ENCODE measurements at places on chromosomes 4 and X.

- DNase-seq: no peak
These were observed 58.2 kb downstream of the ANXA10 start for GRCh38 chr4:168150420-168151050.

DNA sequence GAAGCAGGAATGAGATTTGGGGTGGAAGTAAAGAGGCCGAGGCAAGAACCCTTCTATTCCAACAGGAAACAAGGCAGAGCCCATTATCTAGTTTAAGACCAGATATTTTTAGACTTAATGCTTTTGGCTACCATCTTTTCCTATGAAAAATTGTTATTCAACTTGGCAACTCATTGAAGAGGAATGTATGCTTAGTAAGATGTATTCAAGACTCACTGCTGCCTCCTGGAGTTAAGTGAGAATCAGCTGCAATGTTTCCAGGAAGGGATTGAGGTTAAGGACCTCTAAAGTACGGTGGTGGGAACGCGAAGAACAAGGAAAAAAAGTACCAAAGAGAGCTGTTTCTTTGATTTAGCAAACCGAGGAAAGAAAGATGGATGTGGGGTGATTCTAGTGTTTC, 89.1 kb downstream of the RAPGEF2 start:
- no peak for DNase-seq

GRCh38 chr4:112128452-112128851, 16.8 kb upstream of the FAM241A start:
- no peak for DNase-seq

DNA sequence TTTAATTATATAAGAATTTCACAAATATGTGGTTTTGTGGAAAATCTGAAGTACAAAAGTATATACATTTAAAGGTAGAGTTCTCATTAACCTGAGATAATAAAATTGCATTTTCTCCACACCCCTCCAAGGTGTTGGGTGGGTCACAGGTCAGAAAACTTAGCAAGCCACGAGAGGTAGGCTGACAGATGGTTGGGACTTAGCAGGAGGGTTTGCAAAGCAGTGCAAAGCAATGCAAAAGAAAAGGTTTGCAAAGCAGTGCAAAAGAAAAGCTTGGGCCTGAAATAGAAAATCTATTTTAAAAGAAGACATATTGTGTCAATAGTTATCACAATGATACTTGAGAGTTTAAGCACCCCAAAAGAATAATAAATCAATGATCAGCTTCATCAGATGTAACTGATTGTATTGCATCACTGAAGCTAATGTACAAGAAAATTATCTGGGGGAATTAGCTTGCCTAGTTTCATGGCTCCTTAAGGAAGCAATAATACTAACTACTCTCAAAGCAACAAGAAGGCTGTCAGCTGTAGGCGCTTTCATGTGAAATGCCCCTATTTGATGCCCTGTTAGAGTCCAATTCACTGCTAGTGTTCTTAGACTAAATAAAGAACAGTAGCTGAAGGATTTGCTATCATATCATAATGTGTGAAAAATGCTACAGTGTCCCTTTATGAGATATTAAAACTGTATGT, 319.5 kb downstream of the KCNIP4 start:
- DNase-seq: peak; percentile 13

- no peak for DNase-seq
These were observed 13.4 kb upstream of the NHS start for GRCh38 chrX:17361620-17362019.

GRCh38 chr4:1136048-1136447, 22.7 kb upstream of the RNF212 start:
- DNase-seq: no peak

DNA sequence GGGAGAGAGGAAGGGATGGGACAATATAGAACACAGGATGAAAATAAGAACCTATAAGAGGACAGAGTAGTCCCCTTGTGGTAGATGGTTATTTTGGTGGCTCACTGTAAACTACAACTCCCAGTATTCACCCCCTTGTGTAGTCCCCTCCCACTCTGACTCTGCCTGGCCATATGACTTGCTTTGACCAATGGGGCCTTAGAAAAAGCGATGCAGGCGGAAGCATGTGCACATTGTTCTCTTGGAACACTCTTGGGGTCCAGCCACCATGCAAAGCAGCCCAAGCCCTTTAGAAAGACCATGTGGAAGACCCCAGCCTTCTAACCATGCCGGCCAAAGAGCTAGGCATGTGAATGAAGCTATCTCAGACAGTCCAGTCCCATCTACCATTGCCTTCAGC, 415.0 kb downstream of the BCOR start:
- DNase-seq: no peak

DNA sequence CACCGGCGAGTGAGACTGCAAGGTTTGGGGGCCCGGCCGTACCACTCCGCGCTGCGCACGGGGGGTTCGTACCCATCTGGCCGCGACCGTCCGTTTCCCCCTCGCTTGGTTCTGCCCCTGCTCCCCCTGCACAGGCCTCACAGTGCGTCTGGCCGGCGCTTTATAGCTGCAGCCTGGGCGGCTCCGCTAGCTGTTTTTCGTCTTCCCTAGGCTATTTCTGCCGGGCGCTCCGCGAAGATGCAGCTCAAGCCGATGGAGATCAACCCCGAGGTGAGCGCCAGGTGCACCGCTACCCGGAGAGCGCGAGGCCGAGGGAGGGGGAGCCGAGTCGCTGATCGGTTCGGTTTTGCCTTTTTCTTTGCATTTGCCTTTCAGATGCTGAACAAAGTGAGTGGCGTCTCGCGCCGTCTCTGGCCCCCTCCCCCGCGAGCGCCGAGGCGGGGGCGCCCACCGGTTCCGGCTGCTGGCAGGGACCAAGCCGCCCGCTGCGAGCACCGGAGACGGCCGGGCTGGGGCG, at the start of gene UCHL1:
TSS of gene UCHL1 (plus strand) at position 189 of the 517 bp plus-strand sequence. CDS start at position 238, 49 bp downstream.
- DNase-seq: peak; percentile 80

DNA sequence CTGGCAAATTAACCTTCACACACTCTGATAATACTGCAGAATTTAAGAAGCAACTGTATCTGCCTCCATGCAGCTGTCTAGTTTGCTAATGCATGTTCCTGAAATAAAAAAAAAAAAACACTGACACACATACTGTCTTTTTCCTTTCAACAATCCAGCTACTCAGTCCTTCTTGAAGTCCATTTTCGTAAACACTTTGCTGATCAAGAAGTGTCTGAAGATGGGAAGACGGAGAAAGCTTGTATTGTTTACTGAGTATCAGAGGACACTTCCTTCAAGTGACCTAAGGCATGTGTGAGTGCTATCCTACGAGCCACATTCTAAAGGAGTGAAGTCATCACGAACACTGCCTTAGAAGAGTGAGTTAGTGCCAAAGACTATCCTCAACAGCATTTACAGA, 82.6 kb downstream of the LUZP4 start:
- DNase-seq: no peak

- no peak for DNase-seq
These were observed 169.7 kb downstream of the RAP1GDS1 start for GRCh38 chr4:98430708-98431403.

- DNase-seq: no peak
These were observed 14.6 kb upstream of the CLTRN start for GRCh38 chrX:15679246-15679645.

GRCh38 chrX:2748171-2748814, 3.5 kb upstream of the XG start:
- no peak for DNase-seq

DNA sequence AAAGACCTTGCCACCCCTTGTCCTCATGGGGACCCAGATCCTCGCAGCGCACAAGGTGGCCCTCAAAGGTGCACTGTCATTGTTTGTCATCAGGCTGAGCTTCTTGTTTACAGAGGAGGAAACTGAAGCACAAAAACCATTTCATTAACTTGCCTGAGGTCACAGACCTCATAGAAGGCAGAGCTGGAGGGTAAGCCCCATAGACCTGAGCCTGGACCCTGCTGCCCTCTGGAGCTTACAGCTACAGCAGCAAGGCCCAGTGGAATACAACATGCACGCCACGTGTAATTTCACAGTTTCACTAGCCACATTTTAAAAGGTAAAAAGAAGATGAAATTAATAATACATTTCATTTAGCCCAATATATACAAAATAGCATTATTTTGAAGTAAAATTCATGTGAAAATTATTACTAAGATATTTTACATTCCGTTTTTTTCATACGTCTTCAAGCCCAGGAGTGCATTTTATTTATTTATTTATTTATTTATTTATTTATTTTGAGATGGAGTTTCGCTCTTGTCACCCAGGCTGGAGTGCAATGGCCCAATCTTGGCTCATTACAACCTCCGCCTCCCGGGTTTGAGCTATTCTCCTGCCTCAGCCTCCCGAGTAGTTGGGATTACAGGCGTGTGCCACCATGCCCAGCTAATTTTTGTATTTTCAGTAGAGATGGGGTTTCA, 8.8 kb downstream of the JAKMIP1 start:
- DNase-seq: no peak

- DNase-seq: no peak
These were observed 96.5 kb upstream of the MYOZ2 start for GRCh38 chr4:119039160-119039559.

DNA sequence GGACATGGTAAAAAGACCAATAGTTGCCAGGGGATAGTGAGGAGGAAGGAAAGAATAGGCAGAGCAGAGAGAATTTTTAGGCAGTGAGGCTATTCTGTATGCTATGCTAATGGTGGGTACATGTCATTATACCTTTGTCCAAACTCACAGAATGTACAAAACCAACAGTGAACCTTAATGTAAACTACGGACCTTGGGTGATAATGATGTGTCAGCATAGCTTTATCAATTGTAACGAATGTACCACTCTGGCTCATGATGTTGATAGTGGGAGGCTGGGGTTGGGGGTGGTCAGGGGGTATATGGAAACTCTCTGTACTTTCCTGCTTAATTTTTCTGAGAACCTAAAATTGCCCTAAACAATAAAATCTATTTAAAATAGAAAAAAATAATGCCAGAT, 37.7 kb upstream of the ACSL4 start:
- no peak for DNase-seq

- no peak for DNase-seq
These were observed 6.9 kb upstream of the PGRMC2 start for GRCh38 chr4:128294464-128294863.

- no peak for DNase-seq
These were observed 335.5 kb downstream of the ZNF674 start for GRCh38 chrX:46209768-46210167.

DNA sequence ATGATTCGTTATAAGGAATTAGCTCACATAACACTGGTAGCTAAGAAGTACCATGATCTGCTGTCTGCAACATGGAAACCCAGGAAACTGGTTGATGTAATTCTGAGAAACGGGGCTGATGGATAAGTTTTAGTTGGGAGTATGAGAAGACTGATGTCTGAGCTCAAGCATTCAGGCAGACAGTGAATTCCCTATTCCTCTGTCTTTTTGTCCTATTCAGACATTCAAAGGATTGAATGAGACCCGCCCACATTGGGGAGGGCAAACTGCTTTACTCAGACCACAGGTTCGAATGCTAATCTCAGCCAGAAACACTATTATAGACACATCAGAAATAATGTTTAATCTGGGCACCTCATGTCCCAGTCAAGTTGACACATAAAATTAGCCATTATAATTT, 515.5 kb downstream of the STPG2 start:
- no peak for DNase-seq

- no peak for DNase-seq
These were observed 857 bp downstream of the SCML1 start for GRCh38 chrX:17737986-17738713.

- DNase-seq: no peak
These were observed 1.8 kb upstream of the TMEM164 start for GRCh38 chrX:110000847-110001713.

- DNase-seq: no peak
These were observed 6.0 kb downstream of the RASGEF1B start for GRCh38 chr4:81465406-81466340.

GRCh38 chr4:62588671-62589070, 1388.5 kb downstream of the ADGRL3 start:
- no peak for DNase-seq

DNA sequence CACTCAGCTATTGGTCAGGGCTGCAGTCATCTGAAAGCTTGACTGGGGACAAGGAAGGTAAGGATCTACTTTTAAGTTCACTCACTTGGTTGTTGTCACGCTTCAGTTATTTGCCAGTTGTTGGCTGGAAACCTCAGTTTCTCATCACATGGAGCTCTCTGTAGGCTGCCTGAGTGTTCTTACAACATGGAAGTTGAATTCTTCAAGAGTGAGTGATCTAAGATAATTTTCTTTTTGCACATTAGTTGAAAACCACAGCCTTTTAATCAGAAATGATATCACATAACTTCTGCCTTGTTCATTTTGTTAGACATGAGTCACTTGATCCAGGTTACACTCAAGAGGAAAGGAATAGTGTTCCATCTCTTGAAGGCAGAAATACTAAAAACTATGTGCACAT, 552.7 kb downstream of the RAPGEF2 start:
- no peak for DNase-seq

- no peak for DNase-seq
These were observed 10.9 kb upstream of the FGF16 start for GRCh38 chrX:77436271-77436670.

DNA sequence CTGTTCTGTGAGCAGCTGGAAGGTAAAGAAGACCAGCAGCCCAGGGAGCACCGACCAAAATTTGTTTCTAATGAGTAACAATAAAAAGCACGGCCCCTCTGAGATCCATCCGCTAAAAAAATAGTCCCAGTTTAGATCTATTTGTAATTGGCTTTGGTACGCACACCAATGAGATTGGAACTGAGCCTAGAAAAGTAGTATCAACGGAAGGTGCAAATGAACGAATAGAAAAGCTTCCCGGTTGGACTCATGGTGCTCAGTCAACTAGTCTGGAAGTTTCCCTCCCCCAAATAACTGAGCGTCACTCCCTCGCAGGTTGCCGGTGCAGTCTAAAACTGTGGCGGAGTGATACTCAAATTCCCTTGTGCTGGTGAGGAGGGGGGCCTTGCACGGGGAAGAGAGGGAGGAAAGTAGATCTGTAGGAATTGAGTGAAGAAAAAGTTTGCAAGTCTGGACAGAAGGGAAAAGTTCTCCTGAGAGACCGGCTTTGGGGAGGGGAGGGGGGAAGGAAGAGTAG, at the start of gene COL4A5:
TSS of gene COL4A5 (plus strand) at position 413 of the 517 bp plus-strand sequence. CDS start 288 bp downstream, outside the sequence.
- no peak for DNase-seq

DNA sequence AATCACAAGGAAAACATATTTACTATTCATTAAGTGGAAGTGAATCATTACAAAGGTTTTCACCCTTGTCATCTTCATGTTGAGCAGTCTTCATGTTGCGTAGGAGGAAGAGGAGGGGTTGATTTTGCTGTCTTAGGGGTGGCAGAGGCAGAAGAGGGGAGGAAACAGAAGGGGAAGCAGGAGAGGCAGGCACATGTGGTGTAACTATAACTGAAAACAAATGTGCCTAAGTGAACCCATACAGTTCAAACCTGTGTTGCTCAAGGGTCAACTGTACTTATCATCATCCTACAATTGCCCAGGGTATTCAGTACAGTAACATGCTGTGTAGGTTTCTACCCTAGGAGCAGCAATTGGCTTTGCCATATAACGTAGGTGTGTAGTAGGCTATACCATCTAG, 47.2 kb downstream of the SYNPO2 start:
- no peak for DNase-seq

DNA sequence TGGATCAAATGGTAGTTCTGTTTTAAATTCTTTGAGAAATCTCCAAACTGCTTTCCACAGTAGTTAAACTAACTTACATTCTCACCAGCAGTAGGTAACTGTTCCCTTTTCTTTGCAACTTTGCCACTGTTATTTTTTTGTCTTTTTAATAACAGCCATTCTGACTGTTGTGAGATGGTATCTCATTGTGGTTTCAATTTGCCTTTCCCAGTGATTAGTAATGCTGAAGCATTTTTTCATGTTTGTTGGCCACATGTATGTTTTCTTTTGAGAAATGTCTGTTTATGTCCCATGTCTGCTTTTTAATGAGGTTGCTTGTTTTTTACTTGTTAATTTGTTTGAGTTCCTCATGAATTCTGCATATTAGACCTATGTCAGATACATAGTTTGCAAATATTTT, 198.8 kb downstream of the RAB28 start:
- no peak for DNase-seq

GRCh38 chrX:21798677-21799219, 40.7 kb upstream of the MBTPS2 start:
- DNase-seq: no peak

All from cerebellar nuclear complex (tissue), 1 donor.